ENCODE measurements at places on chromosomes 11 and 22.

DNA sequence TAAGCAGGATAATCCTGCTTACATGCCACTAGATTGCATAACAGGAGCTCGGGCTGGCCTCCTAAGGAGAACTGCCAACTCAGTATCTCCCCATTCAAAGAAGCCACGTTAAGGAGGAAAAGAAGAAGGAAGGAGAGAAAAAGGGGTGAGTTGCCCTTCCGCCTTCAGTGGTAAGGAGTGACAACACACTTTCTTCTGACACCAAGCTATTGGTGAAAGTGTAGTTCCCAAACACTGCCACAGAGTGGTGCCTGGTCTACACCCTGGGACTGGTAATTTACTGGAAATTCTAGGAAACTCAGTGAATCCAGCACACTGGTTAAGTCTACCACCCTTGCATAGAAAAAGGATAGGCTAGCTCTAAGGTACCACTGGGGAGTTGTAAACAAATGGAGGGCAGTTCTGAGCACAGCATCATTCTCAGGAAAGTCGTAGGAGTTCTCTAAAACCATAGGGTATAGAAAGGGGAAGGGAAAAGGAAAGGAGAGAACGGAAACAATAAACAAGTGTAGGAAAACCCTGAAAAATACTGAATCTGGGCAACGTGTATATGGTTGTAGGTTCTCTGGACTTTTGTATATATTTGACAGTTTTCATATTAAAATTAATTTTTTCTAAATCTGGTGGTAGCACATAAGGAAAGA is 58.2 kb downstream of the RRAS2 start:
- DNase-seq, result peak; percentile 54

- DNase-seq, result no peak
These were observed 47.6 kb downstream of the ELFN2 start for GRCh38 chr22:37379722-37380121.

DNA sequence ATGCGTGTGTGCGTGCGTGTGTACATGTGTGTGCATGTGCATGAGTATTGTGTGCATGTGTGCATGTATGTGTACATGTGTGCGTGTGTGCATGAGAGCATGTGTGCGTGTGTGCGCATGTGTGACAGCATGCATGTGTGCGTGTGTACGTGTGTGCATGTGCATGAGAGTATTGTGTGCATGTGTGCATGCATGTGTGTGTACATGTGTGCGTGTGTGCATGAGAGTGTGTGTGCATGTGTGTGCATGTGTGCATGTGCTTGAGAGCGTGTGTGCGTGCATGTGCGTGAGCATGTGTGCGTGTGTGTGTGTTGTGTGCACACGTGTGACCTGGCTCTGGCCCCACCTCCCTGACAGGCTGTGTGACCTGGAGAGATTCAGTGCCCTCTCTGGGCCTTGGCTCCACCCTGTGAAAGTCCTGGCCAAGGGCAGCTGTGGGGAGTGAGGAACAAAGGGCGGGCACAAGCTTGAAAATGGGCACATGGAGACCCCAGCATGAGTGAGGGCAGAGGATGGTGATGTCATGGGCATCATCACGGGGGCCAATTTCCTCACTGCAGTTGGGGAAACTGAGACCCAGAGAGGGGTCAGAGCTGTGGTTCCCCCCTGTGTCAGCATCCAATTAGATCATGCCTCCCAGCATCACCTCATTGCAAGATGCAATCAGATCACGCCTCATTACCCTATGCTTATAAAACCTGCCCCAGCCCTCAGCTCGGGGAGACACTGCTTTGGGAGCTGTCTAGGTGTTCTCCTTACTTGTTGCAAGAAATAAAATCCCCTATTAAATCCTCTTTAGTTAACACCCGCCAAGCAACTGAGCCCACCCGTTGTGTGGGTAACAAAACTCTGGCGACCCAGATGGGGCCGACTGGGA is 658 bp downstream of the ACY3 start:
- DNase-seq, result no peak

- no peak for DNase-seq
These were observed 35.3 kb downstream of the LDHAL6A start for GRCh38 chr11:18490736-18491485.

DNA sequence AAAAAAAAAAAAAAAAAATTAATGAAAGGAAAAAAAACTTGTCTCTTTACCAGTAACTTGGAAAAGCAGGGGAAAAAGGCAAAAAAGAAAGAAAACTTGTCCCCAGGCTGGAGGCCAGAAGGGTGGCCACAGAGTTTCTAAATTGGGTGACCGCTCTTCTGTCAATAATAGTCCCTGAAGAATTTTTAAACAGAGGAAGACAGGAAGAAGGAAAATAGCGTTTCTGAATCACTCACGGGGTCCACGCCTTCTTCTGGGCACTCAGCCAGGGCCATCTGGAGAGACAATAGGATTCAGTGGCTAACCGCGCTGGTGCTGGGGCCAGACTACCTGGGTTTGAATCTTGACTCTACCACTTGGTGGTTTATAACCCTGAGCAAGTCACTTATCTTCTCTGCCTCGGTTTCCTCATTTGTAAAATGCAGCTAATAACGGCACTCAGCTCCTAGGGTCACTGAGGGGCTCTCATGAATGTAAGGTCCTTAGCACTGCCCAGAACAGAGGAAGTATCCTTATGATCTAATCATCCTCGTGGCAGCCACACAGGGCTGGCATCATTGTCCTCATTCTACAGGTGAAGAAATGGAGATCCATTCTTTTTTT is 7.0 kb downstream of the C11orf86 start:
- DNase-seq, result peak; percentile 89

- no peak for DNase-seq
These were observed 539.3 kb downstream of the OPCML start for GRCh38 chr11:132992838-132993631.

GRCh38 chr11:106520146-106520912 is 442.9 kb downstream of the AASDHPPT start:
- DNase-seq, result no peak

DNA sequence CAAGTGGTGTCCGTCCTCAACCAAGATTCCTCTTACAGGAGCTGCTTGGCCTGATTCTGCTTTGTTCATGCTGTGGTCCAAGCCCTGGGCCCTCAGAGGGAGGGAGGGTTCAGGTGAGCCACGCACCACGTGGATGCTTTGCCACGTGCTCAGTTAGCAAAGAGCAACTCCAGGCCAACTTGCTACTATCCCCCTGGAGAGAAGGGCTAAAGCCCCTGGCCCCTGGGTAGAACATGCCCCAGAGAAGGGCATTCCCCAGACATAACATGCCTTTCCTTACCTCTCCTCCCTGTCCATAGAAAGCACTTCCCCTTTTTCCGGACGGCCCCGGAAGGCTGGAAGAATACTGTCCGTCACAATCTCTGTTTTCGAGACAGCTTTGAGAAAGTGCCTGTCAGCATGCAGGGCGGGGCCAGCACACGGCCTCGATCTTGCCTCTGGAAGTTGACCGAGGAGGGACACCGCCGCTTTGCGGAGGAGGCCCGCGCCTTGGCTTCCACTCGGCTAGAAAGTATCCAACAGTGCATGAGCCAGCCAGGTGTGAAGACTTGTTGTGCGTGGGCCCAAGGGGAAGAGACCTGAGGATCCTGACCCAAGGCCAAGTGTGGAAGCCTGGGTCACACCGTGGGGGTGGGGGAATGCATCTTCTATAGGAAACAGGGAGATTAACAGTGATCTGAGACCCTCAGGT is 8.8 kb downstream of the FOXR1 start:
- DNase-seq, result no peak

- DNase-seq, result no peak
These were observed 108.9 kb downstream of the CD44 start for GRCh38 chr11:35247863-35248262.

- no peak for DNase-seq
These were observed 1.4 kb upstream of the PIWIL3 start for GRCh38 chr22:24775769-24776492.

DNA sequence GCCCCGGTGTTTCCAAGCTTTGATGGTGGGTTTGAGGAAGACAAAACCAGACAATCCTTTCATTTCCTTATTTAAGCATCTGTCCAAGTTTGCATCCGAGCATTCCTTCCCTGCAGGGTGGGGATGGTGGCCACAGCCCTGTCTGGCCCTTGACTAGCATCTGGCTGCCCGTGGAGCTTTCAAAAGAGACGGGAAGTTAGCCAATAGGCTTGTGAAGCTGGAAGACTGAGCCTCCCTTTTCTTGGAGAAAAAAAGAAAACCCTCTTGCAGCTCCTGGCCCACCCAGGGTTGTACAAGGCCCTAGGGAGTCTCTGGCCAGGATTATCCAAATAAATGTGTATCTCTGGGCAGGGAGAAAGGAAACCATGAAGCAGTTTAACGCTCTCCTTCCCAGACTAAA is 60.6 kb downstream of the MICAL2 start:
- no peak for DNase-seq

DNA sequence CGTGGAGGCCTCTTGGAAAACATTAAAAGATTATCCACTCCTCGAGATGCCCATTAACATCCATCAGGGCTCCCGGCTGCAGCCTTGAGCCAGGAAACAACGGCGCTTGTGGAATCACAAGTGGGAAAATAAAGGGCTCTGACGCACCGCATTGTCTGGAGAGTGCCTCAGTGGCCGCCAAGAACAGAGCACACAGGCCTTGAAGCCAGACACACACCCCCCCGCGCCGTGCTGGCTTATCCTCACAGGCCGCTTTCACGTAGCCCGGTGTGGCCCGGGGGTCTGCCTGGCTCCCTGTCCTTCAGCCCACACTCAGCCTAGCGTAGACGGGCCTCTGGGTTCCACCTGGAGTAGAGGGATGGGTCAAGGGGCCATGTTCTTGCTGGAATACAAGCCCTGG is 1020.5 kb downstream of the BRD1 start:
- no peak for DNase-seq

- no peak for DNase-seq
These were observed 12.1 kb downstream of the MAPK8IP2 start for GRCh38 chr22:50612528-50613221.

DNA sequence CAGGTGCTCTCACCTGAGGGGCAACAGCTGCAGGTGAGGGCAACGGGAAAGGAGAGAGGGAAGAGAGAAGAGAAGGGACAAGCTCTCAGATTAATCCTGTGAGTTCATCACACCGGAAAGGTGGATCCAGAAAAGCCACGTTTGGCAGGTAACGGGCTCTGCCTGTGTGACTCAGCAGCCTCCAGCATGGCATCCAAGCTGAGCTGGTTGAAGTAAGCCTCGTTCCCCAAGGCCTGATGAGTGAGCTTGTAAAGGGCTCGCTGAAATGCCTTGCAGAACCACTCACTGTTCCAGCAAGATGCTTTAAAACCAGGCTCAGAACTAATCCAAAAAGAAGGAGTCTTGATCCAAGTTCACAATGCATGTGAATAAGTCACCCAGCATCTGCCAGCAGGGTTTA is 206.9 kb upstream of the TMEM45B start:
- DNase-seq, result no peak

GRCh38 chr22:44698531-44699421 is 3.2 kb upstream of the PRR5 start:
- DNase-seq, result no peak

DNA sequence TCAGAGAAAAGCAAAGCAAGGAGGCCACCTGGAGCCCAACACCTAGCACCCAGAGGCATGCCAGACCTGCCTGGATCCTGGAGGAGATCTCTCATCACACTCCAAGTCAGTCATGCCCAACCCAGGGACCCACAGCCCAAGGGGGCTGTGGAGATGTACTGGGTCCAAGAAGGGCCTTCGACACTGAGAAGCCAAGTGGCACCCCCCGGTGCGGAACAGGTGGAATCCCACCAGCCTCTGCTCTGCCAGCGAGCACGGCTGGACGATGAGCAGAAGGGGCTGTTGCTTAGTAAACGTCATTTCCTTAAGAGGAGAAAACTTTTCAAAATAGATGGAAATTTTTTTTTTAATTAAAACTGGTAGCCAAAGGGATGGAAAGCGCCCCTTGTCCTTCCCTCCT is 171.9 kb upstream of the GRK3 start:
- no peak for DNase-seq

DNA sequence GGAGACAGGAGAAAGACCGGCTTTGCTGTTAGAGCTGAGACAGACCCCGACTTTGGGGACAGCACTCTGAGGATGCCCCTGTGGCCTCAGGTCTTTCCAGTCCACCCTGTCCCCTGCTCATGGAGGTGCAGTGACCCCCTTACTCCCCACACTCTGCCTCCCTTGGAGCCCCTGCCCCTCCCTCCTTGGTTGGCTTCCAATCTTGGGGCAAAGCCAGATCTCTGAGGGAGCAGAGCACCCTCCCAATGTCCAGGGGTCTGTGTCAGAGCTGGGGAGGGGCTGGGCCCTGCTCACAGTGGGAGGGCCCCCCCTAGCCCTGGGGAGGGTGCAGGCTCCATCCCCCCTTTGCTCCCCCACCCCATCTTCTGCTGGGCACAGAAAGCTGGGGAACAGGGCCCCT is 50.0 kb downstream of the IGLL1 start:
- DNase-seq, result no peak

- DNase-seq, result no peak
These were observed 13.8 kb upstream of the CCDC81 start for GRCh38 chr11:86360775-86361395.

- no peak for DNase-seq
These were observed 157.3 kb upstream of the TRPC6 start for GRCh38 chr11:101741061-101741460.

DNA sequence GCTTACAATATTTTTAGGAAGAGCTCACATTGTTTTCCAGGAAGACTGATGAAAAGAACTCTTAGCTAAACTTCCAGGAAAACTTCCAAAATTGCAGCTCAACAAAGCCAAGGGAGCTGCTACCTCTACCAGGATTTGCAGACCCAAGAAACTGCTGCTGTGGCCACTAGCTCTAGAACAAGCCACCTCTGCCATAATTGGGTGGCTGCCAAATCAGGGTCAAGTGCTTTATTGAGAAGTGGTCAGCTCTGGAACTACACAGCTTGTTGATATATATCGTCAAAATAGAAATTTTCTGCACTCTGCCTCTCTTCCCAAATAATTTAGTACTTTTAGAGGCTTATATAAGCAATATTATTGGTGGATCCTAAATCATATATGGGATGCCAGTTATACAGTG is 371.8 kb upstream of the CHORDC1 start:
- no peak for DNase-seq

DNA sequence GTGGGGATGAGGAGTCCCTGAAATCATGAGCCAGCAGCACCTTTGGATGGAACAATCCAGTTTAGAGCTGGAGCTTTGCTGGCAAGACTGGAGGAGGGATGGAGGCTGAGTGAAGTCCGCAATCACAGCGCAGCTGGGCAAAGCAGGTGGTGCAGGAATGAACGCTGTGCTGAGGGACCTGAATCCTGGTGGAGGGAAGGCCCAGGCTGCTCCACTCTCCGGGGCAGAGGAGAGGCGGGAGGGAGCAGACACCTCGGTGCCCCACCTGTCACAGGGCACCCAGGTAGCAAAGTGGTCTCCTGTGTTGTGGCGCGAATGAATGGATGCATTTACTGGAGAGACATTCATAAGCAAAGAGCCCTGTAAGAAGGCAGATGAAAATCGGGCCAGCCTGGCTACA is 124.8 kb upstream of the ANO1 start:
- DNase-seq, result no peak

All from NCI-H2081 (cell line).